Anterior cingulate cortex (tissue), 58 donors: ENCODE measurements at places on chromosomes 13 and 19.

DNA sequence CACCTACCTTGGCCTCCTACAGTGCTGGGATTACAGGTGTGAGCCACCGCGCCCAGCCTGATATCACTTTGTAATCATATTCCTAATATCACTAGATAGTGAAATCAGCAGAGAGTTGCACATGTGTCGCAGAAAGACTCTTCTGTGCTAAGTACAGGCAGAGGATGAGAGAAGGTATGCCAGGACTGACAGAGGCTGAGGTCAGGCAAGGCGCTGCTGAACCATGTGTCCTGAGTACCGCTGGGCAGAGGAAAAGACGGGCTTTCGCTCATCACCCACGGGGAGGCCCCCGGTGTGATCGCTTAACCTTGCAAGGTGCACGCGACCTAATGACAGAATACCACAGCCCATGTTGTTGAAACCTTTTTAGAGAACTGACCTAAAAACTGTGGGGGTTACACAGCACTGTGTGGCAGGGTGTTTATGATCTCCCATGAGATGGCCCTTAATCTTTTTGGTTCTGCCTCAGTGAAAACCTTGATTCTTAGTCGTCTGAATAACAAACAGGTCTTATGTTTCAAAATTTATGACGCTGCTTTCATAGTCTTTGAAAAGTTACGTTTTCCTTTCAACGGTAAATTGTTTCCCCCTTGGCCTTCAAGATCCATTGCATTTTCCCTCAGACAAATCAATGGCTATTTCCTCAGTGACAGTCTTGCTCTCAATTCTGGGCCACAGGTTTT, 12.2 kb downstream of the GJA3 start:
- no peak for DNase-seq

- no peak for DNase-seq
Measured at GRCh38 chr19:32460476-32460875, 54.9 kb downstream of the DPY19L3 start.

- DNase-seq, result no peak
Measured at GRCh38 chr19:29501816-29502580, 23.8 kb upstream of the VSTM2B start.

DNA sequence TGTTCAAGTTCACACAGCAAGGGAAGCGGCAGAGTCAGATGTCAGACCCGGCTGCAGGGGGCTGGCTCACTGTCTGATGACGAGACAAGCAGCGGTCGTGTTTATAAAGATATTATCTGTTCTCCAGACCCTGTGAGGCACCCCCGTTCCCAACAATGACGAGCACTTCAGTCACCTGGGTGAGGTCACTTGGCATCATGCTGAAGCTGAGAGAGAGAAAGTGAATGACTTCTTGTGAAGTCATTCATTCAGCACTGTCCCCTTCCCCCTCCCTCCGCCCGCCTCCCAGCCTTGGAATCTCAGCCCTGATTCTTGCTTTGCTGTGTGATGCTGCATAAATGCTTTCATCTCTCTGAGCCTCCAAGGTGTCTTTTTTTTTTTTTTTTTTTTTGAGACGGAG, 4.9 kb upstream of the LYPD3 start:
- DNase-seq, result no peak

DNA sequence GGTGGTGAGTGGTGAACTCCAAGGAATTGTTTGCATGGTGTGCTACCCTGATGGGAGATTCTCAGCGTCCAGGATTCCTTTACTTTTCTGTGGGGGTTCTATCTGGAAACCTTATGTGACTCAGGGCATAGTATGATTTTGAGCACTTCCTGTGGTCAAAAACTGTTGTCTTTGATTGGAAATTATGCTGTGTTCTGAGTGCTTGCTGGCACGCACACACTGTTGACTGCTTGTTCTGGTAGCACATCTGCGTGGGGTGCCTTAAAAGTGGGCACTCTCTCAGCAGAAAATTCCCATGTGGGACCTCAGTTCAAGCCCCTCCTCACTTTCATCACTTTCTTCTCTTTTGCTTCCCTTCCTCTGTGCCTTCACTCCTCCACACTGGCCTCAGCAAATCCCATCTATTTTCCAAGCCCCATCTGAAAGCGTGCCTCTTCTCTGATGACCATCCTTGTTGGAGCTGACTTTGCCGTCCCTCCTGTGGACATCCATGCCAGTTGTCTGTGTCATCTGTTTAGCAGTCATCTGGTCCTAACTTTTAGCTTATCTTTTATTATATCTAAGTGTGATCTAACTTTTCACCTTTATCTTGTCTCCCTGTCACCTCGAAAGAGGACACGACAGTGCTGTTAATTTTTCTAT, 56.4 kb upstream of the NPAS1 start:
- DNase-seq, result no peak

- no peak for DNase-seq
Measured at GRCh38 chr19:42394751-42395150, 4.7 kb upstream of the CNFN start.

DNA sequence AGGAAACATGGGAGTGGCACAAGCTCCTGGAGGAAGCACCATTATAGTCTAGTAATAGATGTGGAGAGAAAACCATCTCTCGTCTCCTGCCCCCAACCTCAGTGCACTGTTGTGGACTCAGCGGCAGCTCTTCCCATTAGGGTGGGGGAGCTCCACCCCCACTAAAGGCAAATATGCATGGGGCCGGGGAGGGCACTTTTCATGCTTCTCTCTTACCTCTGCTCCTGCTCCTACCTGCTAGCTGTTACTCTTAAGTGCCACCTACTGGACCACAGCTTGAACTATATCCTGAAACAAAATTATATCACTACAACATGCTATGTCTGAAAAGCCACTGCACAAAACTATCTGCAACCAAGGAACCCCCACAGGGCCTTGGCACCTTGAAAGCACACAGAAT, 112.6 kb upstream of the DACH1 start:
- DNase-seq, result no peak
